GM19239 (cell line): ENCODE measurements at places on chromosomes 3 and 15.
A peak's percentile ranks its signal among the peaks of the same experiment; 100 is the strongest.

DNA sequence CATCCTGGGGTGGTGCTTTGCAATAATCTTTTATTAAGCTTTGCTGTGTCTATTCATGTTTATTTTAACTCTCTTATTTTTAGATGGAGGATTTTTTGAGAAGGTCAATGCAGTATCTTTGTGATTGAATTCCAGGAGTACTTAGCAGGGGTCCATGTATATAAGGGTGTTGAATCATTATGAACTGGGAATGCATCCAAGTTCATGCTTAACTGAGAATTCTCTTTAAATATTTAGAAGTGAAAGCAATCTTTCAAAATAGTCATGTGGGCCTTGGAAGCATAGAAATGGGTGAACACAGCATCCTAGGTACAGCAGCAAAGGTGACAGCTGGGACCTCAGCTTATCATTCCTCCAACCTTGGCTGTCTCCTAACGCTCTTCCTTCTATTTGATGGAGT lies 27.3 kb downstream of the SPTSSB start:
- no peak for DNase-seq

DNA sequence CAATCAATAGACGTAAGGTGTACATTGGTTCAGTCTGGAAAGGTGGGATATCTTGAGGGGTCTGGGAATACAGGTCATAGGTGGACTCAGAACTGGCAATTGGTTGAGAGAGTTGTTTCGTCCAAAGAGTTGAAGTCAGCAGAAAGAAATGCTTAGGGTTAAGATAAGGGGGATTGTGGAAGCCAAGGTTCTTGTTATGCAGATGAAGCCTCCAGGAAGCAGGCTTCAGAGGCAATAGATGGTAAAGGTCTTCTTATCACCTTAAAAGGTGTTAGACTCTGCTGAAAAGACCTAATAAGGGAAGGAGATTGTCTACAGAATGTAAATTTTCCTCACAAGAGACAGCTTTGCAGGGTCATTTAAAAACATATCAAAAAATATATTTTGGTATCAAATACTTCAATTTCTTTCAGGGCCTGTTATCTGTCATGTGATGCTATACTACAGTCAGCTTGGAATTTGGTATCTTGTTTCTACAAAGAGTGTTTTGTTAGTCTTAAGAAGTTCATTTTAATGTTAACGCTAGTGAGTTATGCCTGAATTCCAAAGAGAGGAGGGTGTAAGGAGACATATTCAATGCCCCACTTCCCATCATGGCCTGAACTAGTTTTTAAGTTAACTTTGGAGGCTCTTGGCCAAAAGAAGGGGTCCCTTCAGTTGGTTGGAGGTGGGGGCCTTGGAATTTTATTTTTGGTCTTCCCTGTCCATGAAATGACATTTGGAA lies 378.2 kb upstream of the ROBO2 start:
- no peak for DNase-seq

DNA sequence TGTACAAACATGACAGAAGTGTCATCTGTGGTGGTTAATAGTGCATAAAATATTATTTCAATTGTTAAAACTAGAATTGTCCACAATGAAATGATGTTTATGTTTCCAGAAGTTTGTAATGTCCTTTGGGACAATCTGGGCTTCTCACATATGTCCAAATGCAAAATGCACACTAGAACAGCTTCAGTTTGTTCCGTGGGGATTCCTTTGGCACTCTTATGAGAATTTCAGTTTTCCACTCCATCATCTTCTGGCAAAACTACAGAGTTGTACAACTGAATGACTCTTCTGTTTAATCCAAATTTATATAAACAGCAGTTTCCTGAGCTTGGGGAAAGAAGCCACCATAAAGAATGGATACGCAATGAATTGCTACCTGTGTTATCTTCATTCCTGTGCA lies 2.0 kb upstream of the OR5H6 start:
- no peak for DNase-seq

DNA sequence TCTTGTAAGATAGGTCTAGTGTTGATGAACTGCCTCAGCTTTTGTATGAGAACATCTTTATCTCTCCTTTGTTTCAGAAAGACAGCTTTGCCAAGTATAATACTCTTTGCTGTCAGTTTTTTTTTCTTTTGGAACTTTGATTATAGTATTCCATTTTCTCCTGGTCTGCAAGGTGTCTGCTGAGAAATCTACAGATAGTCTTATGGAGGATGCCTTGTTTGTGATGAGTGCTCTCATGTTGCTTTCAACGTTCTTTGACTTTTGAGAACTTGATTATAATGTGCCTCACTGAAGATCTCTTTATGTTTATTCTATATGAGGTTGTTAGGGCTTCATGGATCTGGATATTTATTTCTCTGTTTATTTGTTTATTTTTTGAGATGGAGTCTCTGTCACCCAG lies 60.3 kb downstream of the DOCK3 start:
- no peak for DNase-seq

DNA sequence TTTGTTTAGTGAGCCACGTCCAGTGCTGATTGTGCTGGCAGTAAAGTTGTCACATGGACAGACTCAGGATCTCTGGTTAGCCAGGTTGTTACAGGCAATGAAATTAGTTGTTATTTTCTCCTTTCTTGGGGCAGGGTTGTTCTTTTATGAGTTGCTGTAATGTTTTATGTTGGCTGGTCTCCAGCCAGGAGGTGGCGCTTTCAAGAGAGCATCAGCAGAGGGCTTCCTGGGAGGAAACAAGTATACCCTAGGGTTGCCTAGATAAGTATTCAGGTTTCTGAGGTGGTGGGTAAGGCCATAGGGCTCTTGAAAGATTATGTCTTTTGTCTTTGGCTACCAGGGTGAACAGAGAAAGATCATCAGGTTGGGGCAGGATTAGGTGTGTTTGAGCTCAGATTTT lies 14.5 kb upstream of the CFAP20DC start:
- no peak for DNase-seq

DNA sequence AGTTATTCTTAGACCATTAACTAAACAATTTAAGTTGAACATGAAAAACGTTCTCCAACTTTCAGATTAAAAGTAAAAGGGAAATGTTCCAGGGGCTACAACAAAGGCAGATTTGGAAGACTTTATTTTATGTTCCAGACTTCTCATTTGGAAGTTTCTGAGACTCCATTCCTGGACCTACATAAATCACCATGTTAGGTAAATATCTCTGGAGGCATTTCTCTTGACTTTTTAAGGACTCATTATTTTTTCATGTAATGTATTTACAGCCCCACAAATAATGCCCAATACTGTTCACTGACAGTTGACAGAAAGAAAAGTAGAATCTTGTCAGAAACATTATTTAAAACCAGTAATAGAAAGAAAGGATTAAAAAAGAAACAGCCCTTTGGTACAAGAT lies 352.1 kb downstream of the SLC9A9 start:
- DNase-seq, result no peak

- DNase-seq, result no peak
Measured at GRCh38 chr3:52492059-52492458, 3.1 kb upstream of the STAB1 start.

GRCh38 chr15:42733027-42733426 lies 3.9 kb downstream of the CDAN1 start:
- DNase-seq, result no peak

GRCh38 chr3:13122081-13123012 lies 49.1 kb upstream of the IQSEC1 start:
- no peak for DNase-seq

- DNase-seq, result no peak
Measured at GRCh38 chr3:12982619-12983101, 90.6 kb downstream of the IQSEC1 start.

- no peak for DNase-seq
Measured at GRCh38 chr3:167091226-167091625, 288.9 kb downstream of the ZBBX start.

DNA sequence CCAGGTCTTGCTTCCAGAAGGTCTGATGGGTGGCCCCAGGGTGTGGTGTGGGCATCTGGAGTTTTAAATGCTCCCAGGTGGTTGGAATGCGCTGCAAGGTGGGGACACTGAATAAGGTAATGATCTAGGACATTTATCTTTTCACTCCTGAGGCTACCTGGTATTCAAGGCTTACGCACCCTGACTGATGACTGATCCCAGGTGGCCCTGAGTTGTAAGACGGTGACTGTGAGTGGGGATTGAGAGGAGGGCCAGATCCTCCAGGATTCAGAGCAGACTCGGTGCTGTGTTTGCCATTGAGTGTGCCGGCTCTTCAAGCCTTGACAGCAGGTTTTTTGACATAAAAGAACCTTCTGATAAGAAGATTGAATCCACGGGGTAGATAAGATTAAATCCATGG lies 40.3 kb downstream of the SLC6A20 start:
- no peak for DNase-seq

- DNase-seq, result no peak
Measured at GRCh38 chr3:13746385-13746784, 133.5 kb downstream of the WNT7A start.

- DNase-seq, result no peak
Measured at GRCh38 chr3:61938878-61939549, 377.6 kb downstream of the PTPRG start.

GRCh38 chr15:85616549-85617110 lies 178.1 kb downstream of the KLHL25 start:
- no peak for DNase-seq

DNA sequence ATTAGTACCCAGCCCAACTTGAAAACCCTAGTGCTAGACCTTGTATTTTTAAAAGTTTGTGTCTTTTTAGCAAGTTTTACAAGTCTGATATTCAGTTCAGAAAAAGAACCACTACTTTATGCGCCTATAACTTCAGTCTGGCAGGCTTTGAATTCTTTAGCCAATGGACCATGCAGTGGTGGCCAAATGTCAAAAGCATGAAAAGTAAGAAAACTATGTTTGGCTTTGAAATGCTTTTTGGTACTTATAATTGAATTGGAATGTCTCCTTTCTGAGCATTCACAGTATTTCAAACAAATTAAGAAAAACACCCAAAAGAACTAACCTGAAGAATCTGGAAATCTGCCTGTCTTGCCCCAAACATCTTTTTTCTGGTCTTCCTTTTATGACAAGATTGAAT lies 12.8 kb downstream of the WDR48 start:
- no peak for DNase-seq

- DNase-seq, result no peak
Measured at GRCh38 chr3:123993818-123994217, 1.9 kb upstream of the ROPN1 start.

GRCh38 chr3:120418866-120419490 lies 31.8 kb downstream of the FSTL1 start:
- peak; percentile 29 for DNase-seq

DNA sequence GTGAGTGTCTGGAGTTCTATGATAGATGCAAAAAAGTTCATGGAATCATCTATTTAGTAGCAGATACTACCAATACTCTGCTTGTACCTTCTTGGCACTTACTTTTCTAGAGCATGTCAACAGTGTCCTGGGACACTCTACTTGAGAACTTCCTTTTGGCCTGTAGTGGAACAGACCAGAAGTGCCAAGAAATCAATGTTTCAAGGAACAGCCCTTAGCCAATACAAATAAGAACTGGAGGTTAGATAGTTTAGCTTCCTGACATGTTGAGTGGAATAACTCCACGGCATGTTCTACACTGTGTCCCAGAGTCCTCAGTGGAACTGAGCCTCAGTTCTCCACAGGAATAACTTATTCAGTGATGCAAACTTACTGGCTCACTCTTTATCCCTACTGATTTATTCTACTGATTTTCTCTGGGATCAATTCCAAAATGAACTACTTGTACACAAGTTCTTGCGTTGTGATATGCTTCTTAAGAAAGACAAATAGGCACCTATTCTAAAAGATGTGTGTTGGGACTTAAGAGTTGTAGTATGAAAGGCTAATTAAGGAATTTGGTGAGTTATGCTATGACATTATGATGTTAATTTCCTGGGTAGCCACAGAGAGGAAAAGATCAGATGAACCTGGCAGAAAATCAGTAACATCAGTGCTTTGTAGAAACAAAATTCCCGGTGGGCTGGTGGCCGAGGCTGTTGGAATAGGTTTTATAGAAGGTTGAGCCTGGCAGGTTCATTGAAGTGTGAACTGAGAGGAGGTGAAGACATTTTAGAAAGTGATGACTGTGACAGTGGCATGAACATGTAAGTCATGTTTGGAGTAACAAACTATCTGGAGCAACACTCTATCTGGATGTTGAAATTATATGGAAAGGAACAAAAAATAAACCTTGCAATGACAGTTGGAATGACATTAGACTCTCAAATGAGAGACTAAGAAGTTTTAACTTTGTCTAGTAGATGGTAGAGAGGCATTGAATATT lies 101.8 kb upstream of the RBMS3 start:
- no peak for DNase-seq

DNA sequence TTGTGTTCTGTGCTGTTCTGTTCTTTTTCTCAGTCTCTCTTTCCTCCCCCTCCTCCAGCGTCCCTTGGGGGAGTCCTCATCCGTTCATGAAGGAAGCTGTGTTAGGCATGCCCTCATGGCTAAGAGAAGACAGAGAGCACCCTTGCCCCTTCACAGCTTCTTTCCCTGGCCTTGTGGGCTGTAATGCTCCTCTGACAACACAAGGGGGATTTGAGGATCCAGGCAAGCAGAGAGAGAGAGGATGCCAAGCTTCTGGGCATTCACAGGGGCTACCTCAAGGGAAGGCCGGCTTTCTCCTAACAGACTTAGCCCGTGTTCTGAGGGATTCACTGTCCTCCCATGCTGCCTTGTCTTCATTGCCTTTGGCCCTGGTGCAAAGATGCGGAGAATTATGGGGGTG lies 389.5 kb downstream of the LRTM1 start:
- DNase-seq, result no peak

- DNase-seq, result peak; percentile 82
Measured at GRCh38 chr3:52705688-52706686, at the start of the genes GLT8D1 and SPCS1. TSS of gene GLT8D1 (minus strand) at chr3:52705791. CDS start at chr3:52700460, 5,331 bp downstream. TSS of gene SPCS1 (plus strand) at chr3:52706106. CDS start at chr3:52706247, 141 bp downstream.

GRCh38 chr3:130457671-130458070 lies 59.3 kb upstream of the COL6A6 start:
- DNase-seq, result no peak

- no peak for DNase-seq
Measured at GRCh38 chr15:70856884-70857561, 3.1 kb upstream of the LARP6 start.

DNA sequence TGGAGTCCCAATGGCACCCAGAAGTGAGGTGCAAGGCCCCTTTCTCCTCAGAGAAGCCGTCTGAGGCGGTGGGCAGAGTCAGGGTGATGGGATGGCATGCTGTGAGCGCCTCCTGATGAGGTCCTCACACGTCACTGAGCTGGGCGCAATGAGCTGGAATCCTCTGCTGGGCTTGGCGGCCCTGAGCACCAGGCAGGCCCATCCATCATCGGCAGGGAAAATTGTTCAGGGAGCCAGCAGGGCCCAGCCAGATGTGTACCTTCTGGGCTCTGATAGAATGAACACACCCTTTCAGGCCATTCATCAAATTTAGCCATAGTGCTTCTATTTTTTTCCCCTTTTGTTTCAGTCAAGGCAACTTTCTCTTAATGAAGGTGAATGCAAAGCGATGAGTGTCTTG lies 43.7 kb downstream of the FAM3D start:
- DNase-seq, result no peak

DNA sequence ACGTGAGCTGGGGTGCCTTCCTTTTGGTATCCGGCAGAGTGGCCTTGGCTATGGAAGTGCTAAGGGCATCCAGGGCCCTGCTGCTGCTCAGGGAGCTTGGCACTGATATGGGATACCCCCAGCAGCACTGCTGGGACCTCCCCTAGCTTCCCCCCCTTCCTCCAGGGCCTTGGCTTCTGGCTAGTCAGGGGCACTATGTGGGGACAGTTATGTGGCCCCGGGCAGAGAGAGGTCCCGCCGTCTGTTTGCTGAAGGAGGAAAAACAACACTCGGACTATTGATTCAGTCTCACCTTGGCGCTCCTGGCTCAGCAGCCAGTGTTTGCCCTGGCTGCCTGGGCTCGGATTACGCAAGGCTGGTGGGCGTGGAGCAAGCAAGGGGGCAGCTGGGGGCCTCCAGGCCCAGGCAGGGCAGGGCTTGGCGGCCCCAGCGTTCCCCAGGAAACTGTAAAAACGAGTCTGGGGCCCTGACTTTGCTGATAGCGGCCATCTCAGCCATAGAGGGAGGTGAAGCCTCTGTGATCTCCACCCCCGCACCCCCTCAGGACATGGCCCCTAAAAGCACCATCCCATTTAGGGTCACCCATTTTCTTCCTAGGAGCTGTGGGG lies 5.7 kb downstream of the FURIN start:
- no peak for DNase-seq
